ENCODE measurements at places on chromosomes 5 and 9. TPM values are rescaled to one million over a fixed set of nuclear protein-coding genes. Genes with fewer than 3 reads are reported as not detected.

DNA sequence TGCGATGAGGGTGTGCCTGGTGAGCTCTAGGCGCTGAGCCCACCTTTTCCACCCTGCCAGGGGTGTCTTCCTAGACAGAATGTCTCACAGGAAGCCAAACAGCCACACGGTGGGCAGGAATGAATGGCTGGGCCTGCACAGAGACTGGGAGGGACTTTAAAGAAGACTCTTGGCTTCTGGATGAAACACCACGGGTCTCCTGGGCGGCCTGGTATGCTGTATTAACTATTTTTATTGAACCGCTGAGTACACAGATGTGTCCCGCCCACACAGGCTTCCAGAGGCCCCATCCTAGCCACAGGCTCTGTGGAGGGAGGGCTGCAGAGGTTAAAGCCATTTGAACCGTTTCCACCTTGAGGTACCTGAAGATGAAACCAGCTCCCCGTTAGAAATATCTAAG lies 115.2 kb upstream of the CXCL14 start:
- no peaks in the 10 kb centered on the region for H3K4me1 ChIP-seq
- no peaks in the 10 kb centered on the region for H3K36me3 ChIP-seq
- H3K4me3 ChIP-seq: no peak overlapping the region

DNA sequence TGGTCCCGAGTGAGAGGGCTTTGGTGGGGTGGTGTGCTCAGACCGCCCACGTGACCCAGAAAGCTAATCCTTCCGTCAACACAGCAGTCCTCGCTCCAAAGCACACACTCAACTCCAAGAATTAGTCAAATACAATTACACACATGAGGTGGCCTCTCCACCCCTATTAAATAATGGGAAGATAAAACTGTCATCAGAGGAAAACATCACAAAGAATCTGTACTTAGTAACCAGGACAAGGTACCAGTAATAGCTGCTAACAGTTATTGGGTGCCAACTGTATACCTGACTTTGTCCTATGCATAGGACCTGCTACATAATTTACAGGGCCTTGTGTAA lies 222.8 kb downstream of the HSPA4 start:
- H3K36me3 ChIP-seq: no peaks in the 10 kb centered on the region
- no peak overlapping the region for H3K27ac ChIP-seq
- DNase-seq: no peak
- no peak overlapping the region for H3K4me3 ChIP-seq
- H3K4me1 ChIP-seq: no peaks in the 10 kb centered on the region

- H3K36me3 ChIP-seq: no peaks in the 10 kb centered on the region
- no peak overlapping the region for H3K27ac ChIP-seq
- DNase-seq: no peak
- no peaks in the 10 kb centered on the region for H3K4me1 ChIP-seq
- H3K27me3 ChIP-seq: no peaks in the 10 kb centered on the region
- H3K4me3 ChIP-seq: no peak overlapping the region
These were observed 275.7 kb downstream of the CSNK1G3 start for GRCh38 chr5:123787635-123788034.

Gene GPX3
- 412 TPM for polyA plus RNA-seq

Gene ADAMTSL2
- polyA plus RNA-seq: 0.68 TPM

DNA sequence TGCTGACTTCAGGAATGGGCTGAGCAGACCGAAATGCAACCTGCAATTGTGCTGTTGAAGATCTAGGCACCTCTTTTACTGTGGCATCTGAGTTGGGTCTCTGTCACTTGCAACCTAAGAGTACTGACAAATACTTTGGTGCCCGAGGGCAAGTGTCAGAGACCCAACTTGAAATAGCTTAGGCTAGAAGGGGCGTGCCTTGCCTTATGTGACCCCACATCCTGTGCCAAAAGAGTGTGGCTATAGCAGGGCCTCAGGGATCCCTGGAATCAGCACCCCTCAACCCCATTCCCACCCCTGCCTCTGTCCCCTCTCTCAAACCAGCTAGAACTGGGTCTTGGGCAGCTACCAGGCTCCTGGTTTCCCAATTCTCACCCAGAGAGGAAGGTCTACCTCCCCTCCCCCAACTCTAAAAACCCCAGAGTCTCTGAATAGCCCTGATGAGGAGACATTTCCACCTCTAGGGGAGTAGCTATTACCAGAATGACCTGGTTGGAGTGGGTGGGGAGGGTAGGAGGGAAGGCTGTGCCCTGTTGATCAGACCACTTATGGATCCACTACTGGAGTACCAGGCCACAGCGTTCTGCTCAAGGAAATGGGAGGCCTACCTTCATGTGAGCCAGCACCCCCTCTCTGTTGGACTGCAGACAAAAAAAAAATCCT lies 17.5 kb downstream of the RAI14 start:
- H3K4me3 ChIP-seq: no peak overlapping the region
- DNase-seq: no peak
- no peak overlapping the region for H3K27ac ChIP-seq

- DNase-seq: no peak
- H3K36me3 ChIP-seq: no peaks in the 10 kb centered on the region
- H3K27ac ChIP-seq: no peak overlapping the region
- H3K27me3 ChIP-seq: no peaks in the 10 kb centered on the region
These were observed 502.4 kb downstream of the GADD45G start for GRCh38 chr9:90107040-90107725.

Gene FGF10
- polyA plus RNA-seq: 0.59 TPM

DNA sequence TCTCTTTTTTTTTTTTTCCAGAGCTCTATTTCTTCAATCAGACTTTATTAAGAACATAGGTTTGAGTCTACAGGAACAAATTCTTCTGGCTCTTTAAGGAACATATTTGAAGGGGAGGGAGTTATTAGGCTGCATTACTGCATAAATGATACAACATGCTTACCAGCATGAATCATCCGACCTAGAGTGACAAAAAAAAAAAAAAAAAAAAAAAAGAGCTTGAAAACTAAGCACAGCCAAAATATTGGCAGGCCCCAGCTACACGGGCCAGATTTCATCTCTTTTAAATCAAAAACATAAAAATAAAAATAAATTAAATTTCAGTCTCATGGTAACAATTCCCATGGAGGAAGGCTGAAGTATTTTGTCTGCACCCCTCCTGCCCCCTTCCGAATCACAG lies 26.3 kb downstream of the MSX2 start:
- H3K4me3 ChIP-seq: no peak overlapping the region
- no peaks in the 10 kb centered on the region for H3K36me3 ChIP-seq
- H3K4me1 ChIP-seq: no peaks in the 10 kb centered on the region
- peaks cover 38% of the 10 kb centered on the region for H3K27me3 ChIP-seq

- no peak overlapping the region for H3K27ac ChIP-seq
- DNase-seq: no peak
- H3K4me3 ChIP-seq: no peak overlapping the region
- H3K36me3 ChIP-seq: no peaks in the 10 kb centered on the region
- H3K27me3 ChIP-seq: no peaks in the 10 kb centered on the region
These were observed 13.6 kb downstream of the GLRA1 start for GRCh38 chr5:151911011-151911410.

DNA sequence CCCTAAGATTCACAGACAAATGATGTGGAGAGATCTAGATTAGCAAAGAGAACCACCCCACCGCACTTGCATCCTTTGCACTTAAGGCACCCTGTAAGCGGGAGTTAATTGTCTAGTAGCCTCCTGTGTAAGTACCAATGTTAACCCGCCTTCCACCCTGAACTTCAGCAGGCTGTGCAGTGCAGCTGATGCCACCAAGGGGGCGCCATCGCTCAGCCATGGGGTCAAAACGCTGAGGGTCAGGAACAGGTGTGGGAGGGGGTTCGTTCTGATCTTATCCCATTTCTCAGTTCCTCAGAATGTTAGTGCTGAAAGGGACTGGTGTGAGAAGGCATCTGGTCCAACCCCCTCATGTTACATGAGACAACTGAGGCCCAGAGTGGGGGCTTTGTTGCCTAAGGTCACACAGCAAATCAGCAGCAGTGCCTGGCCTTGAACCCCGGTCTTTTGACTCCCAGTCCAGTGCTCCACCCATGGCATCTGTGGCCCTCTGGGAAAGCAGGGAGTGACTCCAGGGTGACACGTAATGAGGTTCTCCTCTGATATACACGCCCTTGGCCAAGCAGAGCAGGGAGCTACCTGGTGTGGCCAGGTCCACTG lies 57.3 kb downstream of the CYFIP2 start:
- H3K36me3 ChIP-seq: peaks cover 91% of the 10 kb centered on the region
- H3K4me3 ChIP-seq: no peak overlapping the region
- H3K27me3 ChIP-seq: no peaks in the 10 kb centered on the region

DNA sequence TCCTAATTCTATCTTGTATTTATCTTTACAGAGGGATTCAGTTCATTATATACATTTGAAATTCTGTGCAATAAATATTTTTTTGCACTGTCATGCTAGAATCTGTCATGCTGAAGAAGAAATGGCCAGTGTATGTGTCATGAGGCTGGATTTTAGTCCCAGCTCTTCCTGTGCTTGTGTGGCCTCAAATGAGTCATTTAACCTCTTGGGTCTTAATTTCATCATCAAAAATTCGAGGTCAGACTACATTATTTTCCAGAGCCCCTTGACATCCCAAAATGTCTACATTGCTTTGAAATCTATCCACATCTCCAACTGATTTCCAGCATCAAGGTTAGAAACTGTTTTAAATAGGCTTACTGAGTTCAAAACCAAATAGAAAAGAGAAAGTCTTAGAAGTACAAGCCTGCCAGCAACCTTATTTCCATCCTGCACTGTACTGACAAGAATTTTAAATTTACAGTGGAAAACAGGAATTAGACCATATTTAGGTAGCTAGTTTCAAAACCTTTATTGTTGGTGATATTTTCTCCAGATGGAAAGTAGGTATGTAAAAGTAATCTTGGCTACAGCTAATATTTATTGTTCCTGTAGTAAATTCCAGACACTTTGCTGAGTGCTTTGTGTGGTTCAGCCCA lies 96.7 kb upstream of the MAMDC2 start:
- DNase-seq: no peak
- no peaks in the 10 kb centered on the region for H3K27me3 ChIP-seq
- no peaks in the 10 kb centered on the region for H3K4me1 ChIP-seq
- H3K4me3 ChIP-seq: no peak overlapping the region
- no peaks in the 10 kb centered on the region for H3K36me3 ChIP-seq
- no peak overlapping the region for H3K27ac ChIP-seq

Gene PDLIM4
- polyA plus RNA-seq: 38.4 TPM

Gene RASGRF2
- 1.8 TPM for polyA plus RNA-seq

Gene IFNA2
- not detected for polyA plus RNA-seq

- H3K27me3 ChIP-seq: no peaks in the 10 kb centered on the region
- no peak overlapping the region for H3K27ac ChIP-seq
- no peak for DNase-seq
- H3K4me3 ChIP-seq: no peak overlapping the region
These were observed 94.8 kb downstream of the SV2C start for GRCh38 chr5:76177978-76178377.

Gene SEMA5A
- 1.2 TPM for polyA plus RNA-seq

Gene ZDHHC11B
- 2.2 TPM for polyA plus RNA-seq

- H3K27me3 ChIP-seq: no peaks in the 10 kb centered on the region
- H3K4me3 ChIP-seq: no peak overlapping the region
- H3K36me3 ChIP-seq: no peaks in the 10 kb centered on the region
- no peak for DNase-seq
- H3K4me1 ChIP-seq: no peaks in the 10 kb centered on the region
These were observed 182.2 kb upstream of the ANKRD55 start for GRCh38 chr5:56415356-56415765.

Gene PTGS1
- polyA plus RNA-seq: 1.6 TPM

GRCh38 chr5:133059621-133060020 lies 7.8 kb downstream of the HSPA4 start:
- peaks cover 4% of the 10 kb centered on the region for H3K36me3 ChIP-seq
- H3K27me3 ChIP-seq: no peaks in the 10 kb centered on the region
- DNase-seq: no peak
- H3K4me1 ChIP-seq: peaks cover 6% of the 10 kb centered on the region
- no peak overlapping the region for H3K27ac ChIP-seq

GRCh38 chr5:101664071-101664791 lies 631.9 kb downstream of the SLCO4C1 start:
- no peak overlapping the region for H3K27ac ChIP-seq
- no peak overlapping the region for H3K4me3 ChIP-seq
- DNase-seq: no peak
- no peaks in the 10 kb centered on the region for H3K4me1 ChIP-seq
- no peaks in the 10 kb centered on the region for H3K27me3 ChIP-seq
- no peaks in the 10 kb centered on the region for H3K36me3 ChIP-seq

- H3K27ac ChIP-seq: no peak overlapping the region
- DNase-seq: no peak
- no peaks in the 10 kb centered on the region for H3K4me1 ChIP-seq
- H3K27me3 ChIP-seq: no peaks in the 10 kb centered on the region
These were observed 47.4 kb downstream of the GOLPH3 start for GRCh38 chr5:32126691-32127090.

DNA sequence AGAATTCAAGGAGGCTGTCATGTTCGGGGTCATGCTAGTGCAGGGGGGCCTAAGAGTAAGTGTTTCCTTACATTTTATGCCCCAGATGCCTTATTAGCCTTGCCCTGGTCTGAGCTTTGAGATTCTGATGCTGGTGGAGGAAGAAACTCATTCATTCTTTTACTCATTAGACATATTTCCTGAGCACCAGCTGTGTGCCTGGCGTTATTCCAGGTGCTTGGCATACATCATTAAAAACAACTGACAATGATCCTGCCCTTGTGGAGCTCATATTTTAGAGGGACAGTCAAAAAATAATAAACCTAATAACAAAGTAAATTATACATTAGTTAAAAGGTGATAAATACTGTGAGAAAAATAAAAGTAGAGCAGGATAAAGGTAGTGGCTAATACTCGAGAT lies 138.9 kb upstream of the SGCD start:
- no peak overlapping the region for H3K27ac ChIP-seq
- H3K4me1 ChIP-seq: no peaks in the 10 kb centered on the region
- DNase-seq: no peak
- no peak overlapping the region for H3K4me3 ChIP-seq
- H3K36me3 ChIP-seq: no peaks in the 10 kb centered on the region

GRCh38 chr9:77885104-77885672 lies 146.4 kb downstream of the GNAQ start:
- H3K27me3 ChIP-seq: no peaks in the 10 kb centered on the region
- peaks cover 15% of the 10 kb centered on the region for H3K4me1 ChIP-seq
- H3K36me3 ChIP-seq: no peaks in the 10 kb centered on the region

DNA sequence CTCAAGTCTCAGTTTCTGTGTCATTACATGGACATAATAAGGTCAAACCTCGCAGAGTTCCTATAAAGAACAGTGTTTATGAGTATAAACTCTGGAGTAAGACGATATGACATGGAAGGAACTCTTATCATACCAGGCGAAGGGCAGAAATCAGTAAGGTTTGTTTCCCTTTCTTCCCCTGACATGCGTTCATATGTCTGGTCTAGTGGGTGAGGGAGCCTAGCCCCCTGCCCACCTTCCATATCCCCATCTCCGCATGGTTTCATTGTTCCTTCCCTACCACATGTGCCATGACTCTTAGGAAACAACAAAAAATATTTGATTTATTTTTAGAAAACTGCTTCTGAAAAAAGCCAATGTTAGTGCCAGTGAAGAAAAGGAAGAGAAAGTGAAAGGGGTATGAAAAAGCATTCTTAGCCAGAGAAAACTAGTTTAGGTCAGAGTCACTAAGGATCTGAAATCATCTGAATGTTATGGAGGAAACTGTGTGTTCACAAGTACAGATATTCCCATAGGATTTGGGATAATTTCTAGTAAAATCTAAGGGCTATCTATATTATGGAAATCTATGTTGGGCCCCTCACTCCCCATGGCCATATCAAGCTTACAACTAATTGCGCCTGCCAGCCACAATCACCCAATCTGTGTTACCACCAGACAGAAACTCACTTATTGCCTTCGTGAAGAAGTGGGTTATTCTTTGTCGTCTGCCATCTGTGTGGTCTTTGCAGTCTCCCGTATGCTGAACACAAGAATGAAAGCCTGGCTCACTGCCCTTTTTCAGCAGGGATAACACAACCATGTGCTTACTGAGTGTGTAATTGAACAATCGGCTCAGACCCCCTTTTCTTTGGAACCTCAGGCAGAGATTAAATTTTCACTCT lies 19.9 kb upstream of the HMHB1 start:
- H3K4me1 ChIP-seq: peaks cover 4% of the 10 kb centered on the region
- H3K27me3 ChIP-seq: no peaks in the 10 kb centered on the region
- no peak overlapping the region for H3K4me3 ChIP-seq
- DNase-seq: no peak

Gene CMYA5
- 7.2 TPM for polyA plus RNA-seq

All from thymus (tissue), 14 donors.